Mammary epithelial cell (primary cell): ENCODE measurements at places on chromosomes 16 and 17.

GRCh38 chr17:31580706-31581490 is 189.4 kb downstream of the RAB11FIP4 start:
- peak; percentile 91 for DNase-seq

DNA sequence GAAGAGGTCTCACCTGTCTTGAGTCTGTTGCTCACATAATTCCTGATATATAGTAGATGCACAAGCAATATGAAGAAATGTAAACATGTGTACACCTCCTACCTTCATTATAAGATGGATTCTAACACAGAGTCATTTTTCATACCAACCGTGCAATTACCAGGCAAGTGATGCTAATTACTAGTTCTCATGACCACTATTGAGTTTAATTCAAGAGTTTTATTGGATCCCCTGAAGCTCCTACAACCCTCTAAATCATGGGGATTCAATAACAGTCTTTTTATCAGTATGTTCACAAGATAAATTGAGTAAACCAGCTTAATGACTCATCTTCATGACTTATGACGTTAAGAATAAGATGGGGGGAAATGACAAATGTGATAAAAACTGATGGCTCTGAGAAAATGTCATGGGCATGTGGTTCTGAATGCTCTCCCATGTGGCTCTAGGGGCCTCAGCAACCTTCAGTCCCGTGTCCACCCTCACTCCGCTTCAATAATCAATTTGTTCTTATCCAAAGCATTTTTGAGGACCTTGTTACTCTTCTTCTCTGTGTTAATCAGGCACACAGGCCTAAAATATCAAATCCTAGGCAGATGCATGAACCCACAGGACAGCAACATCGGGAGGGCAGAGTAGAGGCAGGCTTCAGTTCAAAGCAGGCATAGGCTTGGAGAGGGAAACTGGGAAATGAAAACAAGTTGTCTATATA is 42.8 kb downstream of the PRAC1 start:
- no peak for DNase-seq

- no peak for DNase-seq
Measured at GRCh38 chr16:8459085-8459733, 131.1 kb downstream of the TMEM114 start.

DNA sequence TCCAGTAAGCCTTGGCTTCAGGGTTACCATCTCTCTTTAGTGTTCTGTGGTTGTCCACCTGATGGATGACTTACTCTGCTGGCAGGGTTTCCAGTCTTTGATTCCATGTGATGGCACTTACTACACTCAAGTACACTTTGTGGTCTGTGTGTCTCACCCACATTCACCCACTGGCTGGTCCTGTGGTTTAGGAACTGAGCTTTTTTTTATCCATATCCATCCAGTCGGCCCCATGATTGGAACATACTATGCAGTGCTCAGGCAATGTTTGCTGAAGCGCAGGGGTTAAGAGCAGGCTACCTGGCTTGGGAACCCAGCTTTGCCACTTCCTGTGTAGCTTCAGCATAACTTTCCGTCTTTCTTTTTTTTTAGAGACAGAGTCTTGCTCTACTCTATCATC is 2.8 kb upstream of the FUS start:
- DNase-seq = peak; percentile 96

DNA sequence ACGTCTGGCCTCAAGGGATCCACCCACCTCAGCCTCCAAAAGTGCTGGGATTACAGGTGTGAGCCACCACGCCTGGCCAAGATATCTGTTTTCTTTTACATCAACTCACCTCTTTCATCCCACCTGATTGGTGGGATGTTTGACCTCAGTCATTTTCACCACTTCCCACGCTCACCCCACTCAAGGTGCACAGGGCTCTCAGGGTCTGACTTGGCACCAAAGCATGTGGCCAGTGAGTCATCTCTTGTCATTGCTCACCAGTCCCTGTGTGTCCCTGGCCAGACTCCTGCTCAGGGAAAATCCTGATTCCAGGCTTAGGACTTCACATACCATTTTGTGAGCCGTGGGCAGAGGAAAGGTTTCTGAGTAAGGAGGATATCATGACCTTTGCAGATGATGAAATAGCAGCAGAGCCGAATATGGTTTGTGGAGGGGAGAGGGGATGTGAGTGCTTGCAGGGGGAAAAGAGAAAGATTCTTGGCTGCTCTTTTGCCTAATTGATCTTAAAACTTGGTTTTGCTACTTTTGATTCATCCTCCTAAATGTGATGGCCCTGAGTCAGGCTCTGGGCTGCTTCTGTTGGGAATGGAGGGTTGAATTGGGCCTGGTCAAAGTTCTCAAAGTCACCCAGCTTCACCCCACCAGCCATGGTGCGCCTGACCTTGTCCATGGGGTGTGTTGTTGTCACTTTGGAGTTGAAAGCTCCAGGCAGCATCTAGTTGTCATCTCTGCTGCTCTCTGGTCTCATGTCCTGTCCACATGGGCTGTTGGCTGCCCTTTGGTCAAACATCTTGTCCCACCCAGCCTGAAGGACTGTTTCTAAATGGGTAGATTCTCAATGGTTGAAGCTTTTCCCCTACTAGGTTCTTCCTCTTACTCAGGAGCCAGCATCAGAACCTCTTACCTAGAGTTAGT is 6.0 kb upstream of the KCNH6 start:
- DNase-seq = peak; percentile 88

GRCh38 chr17:81402530-81402941 is 7.3 kb downstream of the BAHCC1 start:
- no peak for DNase-seq

- DNase-seq = no peak
Measured at GRCh38 chr16:50224286-50224685, 42.1 kb upstream of the ADCY7 start.

DNA sequence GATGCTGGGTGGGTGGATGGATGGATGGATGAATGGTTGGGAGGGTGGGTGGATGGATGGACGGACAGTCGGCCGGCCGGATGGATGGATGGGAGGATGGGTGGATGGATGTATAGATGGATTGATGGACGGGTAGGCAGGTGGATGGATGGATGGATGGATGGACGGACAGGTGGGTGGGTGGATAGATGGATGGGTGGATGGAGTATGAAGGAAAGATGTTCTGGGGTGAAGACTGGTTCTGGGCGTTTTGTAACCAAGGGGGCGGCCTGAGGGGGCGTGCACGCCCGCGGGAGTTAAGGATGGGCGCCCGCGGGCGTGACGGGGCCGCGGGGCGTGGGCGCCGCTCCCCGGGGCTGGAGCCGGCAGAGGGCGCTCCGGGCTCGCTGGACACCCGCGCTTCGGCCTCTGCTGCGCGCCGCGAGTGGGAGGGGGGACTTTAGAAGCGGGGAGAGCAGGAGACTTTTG is at the start of gene NECAB2:
Gene NECAB2 (plus strand): TSS at position 407 of the 468 bp plus-strand sequence. CDS start 405 bp downstream, outside the sequence.
- DNase-seq = no peak

DNA sequence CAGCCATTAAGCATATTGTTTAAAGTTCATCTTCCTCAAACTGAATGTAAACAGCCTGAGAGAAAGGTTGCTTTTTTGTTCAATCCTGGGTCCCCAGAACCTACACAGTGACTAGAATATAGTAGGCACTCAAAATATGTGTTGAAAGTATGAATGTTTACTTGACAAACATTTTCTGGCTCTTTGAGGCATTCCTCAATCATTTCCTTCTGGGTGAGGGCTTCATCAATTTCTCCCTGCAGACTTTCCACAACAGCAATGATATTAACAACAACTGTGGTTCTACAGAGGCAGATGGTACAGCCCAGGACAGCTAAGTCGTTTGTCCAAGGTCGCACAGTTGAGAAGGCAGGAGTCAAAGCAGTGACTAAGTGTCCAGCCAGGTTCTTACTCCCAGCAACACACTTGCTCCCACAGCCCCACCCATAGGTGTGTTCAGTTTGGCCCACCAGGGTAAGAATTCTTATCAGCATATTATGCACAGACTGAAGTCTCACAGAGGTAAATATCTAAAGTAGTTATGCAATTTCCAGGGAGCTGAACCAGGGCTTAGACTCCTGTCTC is 61.1 kb downstream of the HS3ST3B1 start:
- DNase-seq = no peak

DNA sequence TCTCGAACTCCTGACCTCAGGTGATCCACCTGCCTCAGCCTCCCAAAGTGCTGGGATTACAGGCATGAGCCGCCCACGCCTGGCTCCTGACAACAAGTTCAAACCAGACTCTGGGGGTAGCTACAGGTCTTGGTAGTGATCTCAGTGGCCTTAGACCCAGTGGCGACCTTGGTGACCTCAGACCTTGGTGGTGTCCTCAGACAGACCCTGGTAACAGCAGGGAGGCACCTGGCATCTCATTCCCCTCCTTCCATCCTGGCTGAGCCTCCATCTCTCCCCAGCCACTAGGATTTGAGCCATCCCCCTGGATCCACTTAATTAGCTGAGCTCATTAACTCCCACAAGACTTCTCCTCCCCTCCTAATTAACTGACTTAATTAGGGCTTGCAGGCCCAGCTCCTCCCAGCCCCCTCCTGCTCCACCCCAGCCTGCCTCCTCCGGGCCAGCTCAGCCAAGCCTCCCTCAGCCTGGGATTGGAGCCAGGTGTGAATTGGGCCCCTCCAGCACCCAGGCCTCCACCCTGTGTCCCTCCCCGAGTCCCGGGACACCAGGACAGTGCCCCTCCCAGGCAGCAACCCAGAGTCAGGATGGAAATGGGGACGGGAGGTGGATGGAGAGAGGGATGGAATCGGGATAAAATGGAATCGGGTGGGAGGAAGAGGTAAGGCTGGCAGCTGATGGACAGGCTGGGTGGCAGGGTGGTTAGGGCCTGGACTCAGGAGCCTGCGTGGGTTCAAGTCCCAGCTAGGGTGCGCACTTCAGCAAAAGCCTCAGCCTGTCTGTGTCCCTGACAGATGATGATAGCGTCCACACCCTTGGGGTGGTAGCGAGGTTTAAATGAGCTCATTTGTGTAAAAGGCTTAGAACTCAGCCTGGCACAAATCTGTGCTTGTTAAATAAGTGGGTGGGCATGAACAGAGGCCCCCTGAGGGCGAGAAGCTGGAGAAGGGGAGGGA is 11.2 kb upstream of the SBK1 start:
- no peak for DNase-seq

- DNase-seq = no peak
Measured at GRCh38 chr17:75698659-75699058, 22.6 kb upstream of the ITGB4 start.

GRCh38 chr17:51908841-51909537 is 249.5 kb downstream of the CA10 start:
- DNase-seq = no peak

DNA sequence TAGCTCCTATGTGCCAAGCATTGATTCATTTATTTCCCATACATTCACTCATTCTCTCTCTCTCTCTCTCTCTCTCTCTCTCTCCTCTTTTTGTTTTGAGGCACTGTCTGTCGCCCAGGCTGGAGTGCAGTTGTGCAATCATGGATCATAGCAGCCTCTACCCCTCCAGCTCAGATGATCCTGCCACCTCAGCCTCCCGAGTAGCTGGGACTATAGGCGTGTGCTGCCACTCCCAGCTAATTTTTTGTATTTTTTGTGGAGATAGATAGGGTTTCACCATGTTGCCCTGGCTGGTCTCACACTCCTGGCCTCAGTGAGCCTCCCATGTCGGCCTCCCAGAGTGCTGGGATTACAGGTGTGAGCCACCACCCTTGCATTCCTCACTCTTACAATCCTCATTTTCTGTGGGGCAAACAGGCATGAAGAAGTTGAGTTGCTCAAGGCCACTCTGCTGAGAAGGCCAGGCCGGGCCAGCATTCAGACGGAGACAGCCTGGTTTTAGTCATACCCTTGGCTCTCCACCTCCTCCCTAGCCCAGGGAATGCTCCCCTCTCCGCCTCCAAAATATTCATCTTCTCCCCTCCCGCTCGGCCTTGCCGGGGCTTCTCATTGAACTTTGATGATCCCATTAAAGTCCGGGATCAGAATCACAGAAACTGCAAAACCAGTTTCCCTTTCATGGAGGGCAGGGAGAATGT is 765 bp upstream of the PRM2 start:
- DNase-seq = no peak

GRCh38 chr17:48539177-48539576 is 5.7 kb downstream of the HOXB2 start:
- peak; percentile 85 for DNase-seq

DNA sequence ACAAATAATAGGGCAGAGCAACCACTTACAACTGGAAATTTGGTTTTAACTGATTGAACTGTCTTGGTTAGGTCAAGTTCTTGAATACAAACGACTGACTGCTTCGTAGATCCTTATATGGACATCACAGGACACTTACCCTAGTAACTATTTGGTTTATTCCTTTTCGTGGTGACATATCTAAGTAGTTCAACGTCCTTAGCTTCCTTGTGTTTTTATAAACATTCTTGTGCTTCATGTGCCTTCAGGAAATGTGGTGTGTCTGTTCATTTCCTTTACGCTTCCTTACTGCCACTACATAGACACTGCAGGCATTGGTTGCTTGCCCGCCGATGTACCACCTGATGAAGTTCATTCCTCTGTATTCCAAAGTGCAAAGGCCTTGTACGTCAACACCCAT is 59.3 kb downstream of the USP10 start:
- DNase-seq = no peak

GRCh38 chr17:41176744-41177387 is 1.2 kb downstream of the KRTAP4-2 start:
- DNase-seq = no peak

- no peak for DNase-seq
Measured at GRCh38 chr17:80586846-80587228, 42.2 kb downstream of the RPTOR start.

GRCh38 chr17:68511254-68511670 is 968 bp upstream of the PRKAR1A start:
- no peak for DNase-seq

DNA sequence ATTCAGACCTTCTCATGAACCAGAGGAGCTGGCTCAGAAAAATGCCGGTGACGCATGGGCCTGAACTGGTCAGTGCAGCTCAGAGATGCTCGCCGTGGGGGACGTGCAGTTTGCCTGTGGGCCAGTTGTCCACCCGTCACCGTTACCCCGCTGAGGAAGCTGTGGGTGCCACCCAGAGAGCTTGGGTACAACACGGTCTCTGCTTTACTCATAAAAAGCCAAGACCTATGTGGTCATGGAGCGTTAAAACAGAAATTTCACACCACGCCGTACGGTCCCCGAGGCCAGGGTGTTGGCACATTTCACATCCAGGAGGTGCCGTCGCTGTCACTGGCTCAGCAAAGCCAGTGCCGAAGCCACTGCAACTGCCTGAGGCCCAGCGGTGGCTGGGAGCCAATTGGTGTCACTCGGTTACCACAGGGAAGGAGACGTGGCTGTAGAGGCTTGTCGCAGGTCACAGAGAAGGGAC is 120.9 kb downstream of the METRNL start:
- no peak for DNase-seq

- no peak for DNase-seq
Measured at GRCh38 chr17:54907376-54907775, 6.7 kb downstream of the TOM1L1 start.

- DNase-seq = no peak
Measured at GRCh38 chr16:69116906-69117305, 11.5 kb downstream of the HAS3 start.

GRCh38 chr17:8680466-8681169 is 50.1 kb upstream of the MYH10 start:
- no peak for DNase-seq
